ENCODE measurements at places on chromosomes 1 and 21. TPM values are rescaled to one million over a fixed set of nuclear protein-coding genes. Genes with fewer than 3 reads are reported as not detected.

DNA sequence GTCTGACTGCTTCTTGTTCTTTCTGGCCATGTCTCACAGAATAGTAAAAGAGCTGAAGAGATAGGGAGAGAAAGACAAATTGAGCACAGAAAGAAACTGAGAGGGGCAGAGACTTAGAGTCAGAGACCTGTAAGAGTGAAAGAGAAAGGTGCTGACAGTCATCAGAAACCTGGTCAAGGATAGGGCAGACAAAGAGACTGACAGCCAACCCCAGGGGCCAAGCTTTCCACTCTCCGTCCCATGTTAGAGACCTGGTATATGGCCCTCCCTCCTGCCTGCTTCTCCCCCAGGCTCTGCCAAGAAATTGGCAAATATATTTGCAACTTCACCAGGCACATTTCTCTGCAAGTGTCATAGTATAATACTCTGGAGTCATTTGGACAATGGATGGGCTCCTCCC, 64.6 kb downstream of the RHBG start:
- H3K27ac ChIP-seq, result no peak overlapping the region
- no peaks in the 10 kb centered on the region for H3K36me3 ChIP-seq
- H3K4me3 ChIP-seq, result no peak overlapping the region
- H3K27me3 ChIP-seq, result peaks cover 95% of the 10 kb centered on the region
- peaks cover 4% of the 10 kb centered on the region for H3K4me1 ChIP-seq

DNA sequence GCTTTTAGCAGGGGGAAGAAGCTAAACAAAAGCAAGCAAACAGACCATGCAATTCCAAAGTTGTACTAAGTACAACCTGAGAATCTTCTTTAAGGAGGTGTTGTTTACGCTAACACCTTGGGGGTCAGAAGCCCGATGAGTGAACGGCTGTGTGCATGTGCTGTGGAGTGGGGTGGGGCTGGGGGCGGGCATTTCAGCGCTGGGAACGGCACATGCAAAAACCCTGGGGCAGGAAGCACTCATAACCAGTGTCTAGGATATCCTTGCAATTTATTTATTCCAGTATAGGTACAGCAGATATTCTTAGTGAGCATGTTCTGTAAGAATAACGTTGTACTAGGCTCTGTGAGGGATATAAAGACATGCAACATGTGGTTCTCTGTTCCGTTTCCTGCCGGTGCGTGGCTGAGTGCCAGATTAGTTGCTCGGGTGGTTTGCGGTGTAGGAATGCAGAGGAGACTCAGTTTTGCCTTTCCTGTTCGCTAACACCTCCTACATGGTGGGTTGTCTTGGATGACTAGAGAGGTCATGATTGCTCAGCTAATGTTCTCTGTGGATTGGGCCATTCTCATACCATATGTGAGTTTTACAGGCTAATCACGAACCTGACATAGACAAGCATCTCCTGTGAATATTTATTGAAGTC, 3.7 kb downstream of the FASLG start:
- no peaks in the 10 kb centered on the region for H3K36me3 ChIP-seq
- no peaks in the 10 kb centered on the region for H3K4me1 ChIP-seq
- no peaks in the 10 kb centered on the region for H3K27me3 ChIP-seq
- no peak overlapping the region for H3K27ac ChIP-seq
- DNase-seq, result peak; percentile 16

GRCh38 chr1:226846786-226847185, 23.6 kb upstream of the PSEN2 start:
- H3K27me3 ChIP-seq, result no peaks in the 10 kb centered on the region
- no peaks in the 10 kb centered on the region for H3K4me1 ChIP-seq
- no peaks in the 10 kb centered on the region for H3K36me3 ChIP-seq
- DNase-seq, result no peak

The C1orf116 gene
- total RNA-seq, result 130 TPM

The SMYD3 gene
- 40.1 TPM for total RNA-seq

- no peaks in the 10 kb centered on the region for H3K4me1 ChIP-seq
- H3K4me3 ChIP-seq, result no peak overlapping the region
- H3K36me3 ChIP-seq, result no peaks in the 10 kb centered on the region
- H3K27ac ChIP-seq, result no peak overlapping the region
Observed at GRCh38 chr1:175822580-175822979, 79.2 kb upstream of the TNR start.

The LMX1A gene
- not detected for total RNA-seq

- H3K4me1 ChIP-seq, result peaks cover 8% of the 10 kb centered on the region
- no peak overlapping the region for H3K4me3 ChIP-seq
- no peak for DNase-seq
- peaks cover 36% of the 10 kb centered on the region for H3K36me3 ChIP-seq
- no peak overlapping the region for H3K27ac ChIP-seq
Observed at GRCh38 chr21:44804762-44805161, 3.1 kb upstream of the UBE2G2 start.

The SPRR2B gene
- total RNA-seq, result not detected

- H3K4me1 ChIP-seq, result no peaks in the 10 kb centered on the region
- H3K36me3 ChIP-seq, result no peaks in the 10 kb centered on the region
- no peak overlapping the region for H3K4me3 ChIP-seq
- no peak for DNase-seq
- no peak overlapping the region for H3K27ac ChIP-seq
Observed at GRCh38 chr1:69943030-69943429, 262.3 kb downstream of the LRRC40 start.

- peak; percentile 18 for DNase-seq
- H3K27me3 ChIP-seq, result peaks cover 5% of the 10 kb centered on the region
- no peaks in the 10 kb centered on the region for H3K36me3 ChIP-seq
- no peak overlapping the region for H3K4me3 ChIP-seq
Observed at GRCh38 chr1:159996653-159997052, 35.1 kb downstream of the PIGM start.

The SUSD4 gene
- total RNA-seq, result 6.5 TPM

- no peak overlapping the region for H3K27ac ChIP-seq
- no peak for DNase-seq
- H3K36me3 ChIP-seq, result no peaks in the 10 kb centered on the region
- no peak overlapping the region for H3K4me3 ChIP-seq
Observed at GRCh38 chr1:53731779-53732305, 7.1 kb downstream of the GLIS1 start.

GRCh38 chr1:176790786-176791185, 327.8 kb downstream of the PAPPA2 start:
- no peak overlapping the region for H3K27ac ChIP-seq
- no peaks in the 10 kb centered on the region for H3K4me1 ChIP-seq
- H3K27me3 ChIP-seq, result no peaks in the 10 kb centered on the region
- no peak overlapping the region for H3K4me3 ChIP-seq
- no peaks in the 10 kb centered on the region for H3K36me3 ChIP-seq

DNA sequence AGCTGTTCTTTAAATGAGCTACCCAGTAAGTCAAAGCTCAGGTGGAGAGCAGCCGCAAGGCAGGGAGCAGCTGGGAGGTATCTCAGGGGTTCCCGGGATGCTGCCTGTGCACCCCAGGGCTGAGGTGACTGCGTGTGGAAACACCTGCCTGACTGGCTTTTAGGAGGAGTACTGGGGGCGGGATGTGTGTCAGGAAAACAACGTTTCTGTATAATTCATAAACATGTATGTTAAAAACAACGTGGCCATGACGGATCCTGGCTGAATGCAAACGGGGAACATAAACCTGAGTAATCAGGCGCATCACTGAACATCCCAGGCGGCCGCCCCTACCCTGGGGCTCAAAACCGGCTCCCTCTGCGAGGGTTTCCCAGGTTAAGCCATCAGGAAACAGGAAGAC, 1.5 kb downstream of the C1orf159 start:
- DNase-seq, result no peak
- no peaks in the 10 kb centered on the region for H3K4me1 ChIP-seq
- no peak overlapping the region for H3K4me3 ChIP-seq
- peaks cover 4% of the 10 kb centered on the region for H3K27me3 ChIP-seq

DNA sequence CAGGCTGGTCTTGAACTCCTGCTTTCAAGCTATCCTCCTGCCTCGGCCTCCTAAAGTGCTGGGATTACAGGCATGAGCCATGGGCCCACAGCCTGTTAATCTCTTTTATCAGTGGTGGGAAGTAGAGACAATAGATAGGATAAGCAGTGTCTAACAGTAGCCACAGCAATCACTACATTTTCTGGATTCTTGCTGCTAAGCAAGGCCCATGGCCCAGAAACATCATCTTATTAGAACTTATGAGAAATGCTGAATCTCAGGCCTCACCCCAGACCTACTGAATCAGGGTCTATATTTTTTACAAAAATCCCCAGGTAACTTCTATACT, 29.7 kb downstream of the IGFN1 start:
- H3K36me3 ChIP-seq, result no peaks in the 10 kb centered on the region
- no peak overlapping the region for H3K27ac ChIP-seq
- H3K4me1 ChIP-seq, result peaks cover 5% of the 10 kb centered on the region
- no peak for DNase-seq
- H3K4me3 ChIP-seq, result no peak overlapping the region
- no peaks in the 10 kb centered on the region for H3K27me3 ChIP-seq
